ENCODE measurements at places on chromosomes 7 and 10.

GRCh38 chr10:71965623-71966022 is 1.4 kb downstream of the CHST3 start:
- DNase-seq = no peak

DNA sequence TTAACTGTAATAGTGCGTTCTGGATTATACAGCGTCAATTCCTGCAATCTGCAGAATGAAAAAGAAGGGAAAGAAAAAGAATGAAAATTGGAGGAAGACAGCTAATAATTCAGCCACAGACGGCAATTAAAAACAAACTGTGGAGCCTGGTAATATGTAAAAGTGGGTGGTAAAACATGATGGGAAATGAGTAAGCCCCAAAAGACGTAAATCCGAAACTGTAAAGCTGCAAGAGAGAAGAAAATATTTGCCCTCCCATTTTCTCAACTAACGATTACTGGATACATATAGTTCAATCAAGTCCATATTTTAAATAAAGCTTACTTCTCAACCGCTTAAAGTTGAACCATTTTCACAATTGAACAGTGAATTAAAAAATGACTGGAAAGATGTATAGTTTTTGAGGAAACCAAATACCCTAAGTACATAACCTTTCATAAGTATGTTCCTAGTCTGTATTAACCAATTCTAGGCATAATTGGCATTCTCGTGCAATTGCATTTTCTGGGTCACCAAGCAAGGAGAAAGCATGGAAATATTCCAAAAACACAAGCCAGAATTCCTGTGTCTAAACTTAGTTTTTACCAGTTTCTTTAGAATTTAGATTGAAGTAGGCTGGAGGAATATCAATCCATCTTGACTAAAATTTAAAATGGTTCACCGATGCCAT is 44.8 kb downstream of the MALSU1 start:
- no peak for DNase-seq

DNA sequence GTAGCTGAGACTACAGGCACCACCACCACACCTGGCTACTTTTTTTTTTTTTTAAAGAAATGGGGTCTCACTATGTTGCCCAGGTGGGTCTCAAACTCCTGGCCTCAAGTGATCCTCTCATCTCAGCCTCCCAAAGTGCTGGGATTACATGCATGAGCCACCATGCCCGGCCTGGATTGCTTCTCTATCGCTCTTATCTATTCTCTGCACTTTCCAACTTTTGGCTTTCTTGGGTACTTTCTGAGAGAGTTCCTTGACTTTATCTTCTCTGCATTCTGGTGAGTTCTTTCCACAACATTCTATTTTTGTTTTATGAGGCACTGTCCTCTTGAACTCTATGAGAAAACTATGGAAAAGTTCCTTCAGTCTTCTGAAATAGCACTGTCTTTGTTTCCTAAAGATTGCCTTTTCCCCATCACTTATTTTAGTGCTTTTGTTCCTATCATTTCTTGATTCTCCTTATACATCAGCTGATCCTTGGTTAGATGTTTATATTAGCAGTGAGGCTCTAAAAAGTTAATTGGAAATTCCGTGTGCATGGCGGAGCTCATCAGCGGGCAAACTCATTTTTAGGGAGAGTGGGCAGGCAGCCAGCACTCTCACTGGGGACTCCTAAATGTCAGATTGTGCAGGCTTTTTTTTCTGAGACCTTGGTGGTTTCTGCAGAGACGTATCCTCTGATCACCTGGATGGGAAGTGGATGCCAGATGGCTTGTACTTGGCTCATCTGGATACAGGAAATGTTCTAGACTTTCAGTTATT is 43.9 kb downstream of the HIP1 start:
- DNase-seq = no peak

DNA sequence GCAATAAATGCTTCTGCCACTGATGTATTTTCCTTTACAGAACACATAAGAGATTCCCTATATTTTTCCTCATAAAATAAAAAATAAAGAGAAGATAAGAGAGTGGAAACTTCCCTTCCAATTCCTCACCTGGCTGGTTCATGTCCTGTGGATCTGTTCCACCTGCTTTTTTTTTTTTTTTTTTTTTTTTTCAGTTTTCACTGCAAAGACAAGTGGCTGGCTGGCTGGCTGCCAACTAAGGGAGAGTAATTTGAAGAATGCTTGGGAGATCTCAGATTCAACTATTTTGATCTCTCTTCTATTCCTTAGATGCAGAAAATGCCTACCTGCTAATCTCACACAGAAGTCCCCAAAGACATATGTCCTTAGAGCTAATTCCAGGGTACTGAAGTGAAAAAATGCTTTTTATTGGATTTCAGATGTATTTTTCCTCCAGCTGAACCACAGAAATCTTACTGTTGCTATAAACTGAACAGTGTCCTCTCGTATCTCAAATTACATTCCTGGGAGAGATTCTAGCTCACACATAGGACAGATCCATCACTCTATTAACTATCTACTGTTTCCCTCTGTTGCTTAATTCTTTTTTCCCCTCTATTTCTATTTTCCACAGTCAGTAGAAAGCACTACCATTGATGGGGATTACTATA is 120.8 kb downstream of the NRCAM start:
- no peak for DNase-seq

GRCh38 chr10:43145311-43145710 is 7.1 kb downstream of the CSGALNACT2 start:
- no peak for DNase-seq

GRCh38 chr10:115818012-115818411 is 455.0 kb downstream of the GFRA1 start:
- no peak for DNase-seq

DNA sequence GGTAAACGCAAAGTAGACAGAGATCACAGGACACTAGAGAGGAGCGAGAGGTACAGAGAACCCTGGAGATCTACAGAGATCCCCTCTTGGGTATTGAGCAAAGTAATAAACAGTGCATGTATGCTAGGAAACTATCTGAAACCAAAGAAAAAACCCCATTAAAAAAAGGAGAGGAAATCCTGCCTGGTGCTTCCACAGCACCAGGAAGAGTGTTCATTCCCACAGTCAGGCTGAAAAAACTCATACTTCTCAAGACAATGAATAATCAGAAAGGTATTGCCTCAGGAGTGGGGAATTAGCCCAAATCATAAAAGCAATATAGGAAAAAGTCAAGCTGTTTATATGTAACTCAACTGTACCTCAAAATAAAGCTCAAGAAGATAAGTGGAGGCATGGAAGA is 59.1 kb downstream of the ANKRD26 start:
- DNase-seq = no peak

- DNase-seq = no peak
Observed at GRCh38 chr10:49367600-49367999, 28.3 kb downstream of the DRGX start.

GRCh38 chr10:70459061-70459773 is 17.7 kb upstream of the NODAL start:
- no peak for DNase-seq

DNA sequence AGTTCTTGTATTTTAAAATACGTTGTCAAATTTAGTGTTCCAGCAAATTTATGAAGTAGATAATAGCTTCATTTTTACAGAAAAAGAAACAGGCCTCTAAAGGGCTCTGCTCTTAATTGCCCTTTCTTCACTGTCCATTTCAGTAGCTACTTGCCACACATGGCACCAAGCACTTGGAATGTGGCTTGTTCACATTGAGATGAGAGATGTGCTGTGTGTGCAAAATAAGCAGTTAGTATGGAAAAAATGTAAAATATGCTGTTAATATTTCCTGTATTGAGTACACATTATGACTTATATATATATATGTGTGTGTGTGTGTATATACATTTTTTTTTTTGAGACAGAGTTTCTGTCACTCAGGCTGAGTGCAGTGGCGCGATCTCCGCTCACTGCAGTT is 19.5 kb downstream of the RBM33 start:
- no peak for DNase-seq

GRCh38 chr10:24982319-24983112 is 30.1 kb upstream of the PRTFDC1 start:
- no peak for DNase-seq

- DNase-seq = no peak
Observed at GRCh38 chr10:113533801-113534200, 19.1 kb upstream of the HABP2 start.

DNA sequence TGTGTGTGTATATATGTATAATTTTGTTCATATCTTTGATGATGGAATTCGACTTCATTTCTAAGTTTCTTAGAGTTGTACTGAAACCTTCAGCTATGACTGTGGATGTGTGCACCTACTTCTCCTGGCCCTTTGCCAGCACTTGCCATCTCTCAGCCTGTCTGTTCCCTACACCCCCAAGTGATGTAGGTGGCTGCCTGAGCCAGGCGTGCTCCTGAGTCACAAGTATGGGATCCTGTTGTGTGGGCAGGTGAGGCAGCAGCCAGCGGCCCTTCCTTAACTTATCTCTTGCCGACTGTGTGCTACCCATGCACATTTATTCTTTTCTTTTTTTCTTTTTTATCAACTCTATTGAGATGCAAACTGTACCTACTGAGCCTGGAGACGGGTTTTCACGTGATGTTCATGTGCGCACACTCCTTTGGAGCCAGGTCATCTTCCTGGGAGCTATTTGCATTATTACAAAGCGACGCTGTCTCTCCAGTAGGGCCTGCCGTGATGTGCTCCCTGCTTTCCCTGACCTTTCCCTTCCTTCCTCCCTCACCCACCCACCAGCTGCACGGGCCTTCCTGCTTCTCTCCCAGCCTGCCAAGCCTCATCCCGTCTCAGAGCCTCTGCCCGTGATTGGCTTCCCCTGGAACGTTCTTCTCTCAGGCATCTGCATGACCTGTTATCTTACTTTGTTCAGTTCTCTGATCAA is 31.3 kb upstream of the GALNT11 start:
- DNase-seq = no peak

DNA sequence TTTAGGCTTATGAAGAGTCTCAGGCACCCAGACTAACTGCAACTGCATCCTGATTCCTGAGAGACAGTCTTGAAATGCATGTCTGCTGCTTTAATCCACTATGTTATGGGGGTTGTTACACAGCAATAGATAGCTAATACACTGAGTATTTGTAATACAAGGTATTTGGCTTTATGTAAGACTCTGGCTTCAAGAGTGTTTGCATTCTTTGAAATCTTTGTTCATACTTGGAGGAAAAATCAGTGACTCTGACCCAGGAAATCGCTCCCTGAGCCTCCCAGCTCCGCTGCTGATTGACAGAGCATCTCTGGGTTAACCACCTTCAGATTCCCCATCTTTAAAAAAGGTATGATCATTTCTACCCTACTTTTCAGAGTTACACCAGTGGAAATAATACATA is 133.9 kb downstream of the MTPAP start:
- DNase-seq = no peak

GRCh38 chr7:157347217-157347904 is 10.6 kb downstream of the DNAJB6 start:
- no peak for DNase-seq

GRCh38 chr7:48964074-48964473 is 39.7 kb downstream of the CDC14C start:
- DNase-seq = no peak

GRCh38 chr10:26090026-26090425 is 126.5 kb upstream of the GAD2 start:
- DNase-seq = no peak

- no peak for DNase-seq
Observed at GRCh38 chr7:129468087-129468486, 33.9 kb downstream of the STRIP2 start.

- DNase-seq = no peak
Observed at GRCh38 chr10:119166118-119166500, 595 bp upstream of the SFXN4 start.

GRCh38 chr10:131641898-131642297 is 258.9 kb upstream of the PPP2R2D start:
- no peak for DNase-seq

DNA sequence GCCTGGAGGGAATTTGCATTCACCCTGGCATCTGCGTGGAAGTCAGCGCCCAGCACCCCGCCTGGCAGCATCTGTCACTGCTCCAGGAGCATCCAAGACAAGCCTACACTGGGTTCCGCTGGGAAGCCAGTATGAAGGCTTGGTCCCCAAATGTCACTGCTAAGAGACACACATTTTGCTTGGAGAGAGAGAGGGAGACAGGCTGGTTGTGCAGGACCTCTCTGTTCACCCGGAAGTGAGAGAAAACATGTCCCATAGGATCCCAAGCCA is 119.5 kb downstream of the SEC23IP start:
- DNase-seq = no peak

DNA sequence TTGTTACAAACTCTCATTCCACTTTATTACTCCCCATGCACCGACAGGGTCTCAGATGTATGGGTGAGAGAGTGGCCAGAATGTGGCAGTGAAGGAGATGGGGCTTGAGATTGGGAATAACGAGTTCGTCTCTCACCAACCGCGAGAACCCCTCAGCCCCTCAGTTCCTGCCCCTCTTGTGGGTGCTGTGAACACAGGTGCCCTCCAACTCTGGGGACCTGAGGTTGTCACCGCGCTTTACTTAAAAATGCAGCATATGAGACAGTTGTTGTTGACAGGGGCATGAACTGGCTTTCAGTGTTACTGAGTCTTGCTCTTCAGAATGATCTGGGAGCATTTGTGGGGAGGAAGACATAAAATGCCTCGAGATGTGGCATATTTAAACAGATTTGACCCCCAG is 290.0 kb downstream of the WDR37 start:
- DNase-seq = no peak

- DNase-seq = no peak
Observed at GRCh38 chr10:116961406-116962251, 43.4 kb downstream of the SHTN1 start.

- no peak for DNase-seq
Observed at GRCh38 chr7:55059021-55059420, 40.2 kb downstream of the EGFR start.

DNA sequence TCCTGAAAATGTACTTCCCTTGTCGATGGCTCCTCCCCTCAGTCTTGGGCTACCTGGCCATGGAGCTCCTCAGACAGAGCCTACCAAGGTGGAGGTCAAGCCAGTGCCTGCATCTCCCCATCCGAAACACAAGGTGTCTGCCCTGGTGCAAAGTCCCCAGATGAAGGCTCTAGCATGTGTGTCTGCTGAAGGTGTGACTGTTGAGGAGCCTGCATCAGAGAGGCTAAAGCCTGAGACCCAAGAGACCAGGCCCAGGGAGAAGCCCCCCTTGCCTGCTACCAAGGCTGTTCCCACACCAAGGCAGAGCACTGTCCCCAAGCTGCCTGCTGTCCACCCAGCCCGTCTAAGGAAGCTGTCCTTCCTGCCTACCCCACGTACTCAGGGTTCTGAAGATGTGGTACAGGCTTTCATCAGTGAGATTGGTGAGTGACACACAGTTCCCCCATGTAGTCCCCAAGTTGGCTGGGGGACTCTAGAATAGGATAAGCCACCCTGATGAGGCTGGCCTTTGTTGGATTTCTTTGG is 8.8 kb downstream of the PPRC1 start:
- no peak for DNase-seq

- peak; percentile 85 for DNase-seq
Observed at GRCh38 chr7:102426268-102427018, 6.9 kb upstream of the ORAI2 start.
